ENCODE measurements at places on chromosomes 13 and 19. TPM values are rescaled to one million over a fixed set of nuclear protein-coding genes. Genes with fewer than 3 reads are reported as not detected.

GRCh38 chr19:33564836-33565338, 43.3 kb upstream of the PEPD start:
- no peaks in the 10 kb centered on the region for H3K4me1 ChIP-seq
- H3K27me3 ChIP-seq, result peaks cover 33% of the 10 kb centered on the region
- no peak for DNase-seq
- no peak overlapping the region for H3K27ac ChIP-seq
- no peaks in the 10 kb centered on the region for H3K36me3 ChIP-seq
- H3K4me3 ChIP-seq, result no peak overlapping the region

DNA sequence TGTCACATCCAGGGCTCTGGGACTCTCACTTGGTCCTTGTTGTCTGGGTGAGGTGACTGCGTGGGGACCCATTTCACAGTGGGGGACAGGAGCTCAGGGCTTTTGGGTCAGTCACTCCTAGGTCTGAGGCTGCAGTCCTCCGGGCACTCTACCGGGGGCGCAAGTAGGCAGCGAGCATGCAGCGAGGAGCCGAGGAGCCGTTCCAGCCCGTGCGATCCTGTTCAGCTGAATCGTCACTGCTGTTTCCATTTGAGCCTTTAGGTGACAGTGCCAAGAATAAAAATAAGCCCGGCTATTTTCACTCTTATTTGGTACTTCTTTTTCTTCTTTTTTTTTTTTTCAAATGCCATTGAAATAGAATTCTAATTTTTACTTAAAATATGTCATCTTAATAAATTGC, 126.5 kb downstream of the ZNF536 start:
- H3K27me3 ChIP-seq, result no peaks in the 10 kb centered on the region
- no peak overlapping the region for H3K27ac ChIP-seq
- no peaks in the 10 kb centered on the region for H3K4me1 ChIP-seq
- H3K36me3 ChIP-seq, result no peaks in the 10 kb centered on the region

Gene KRI1
- total RNA-seq, result 19.1 TPM

Gene FBXL3
- total RNA-seq, result 52.4 TPM

Gene ZNF667
- 0.53 TPM for total RNA-seq
